ENCODE measurements at places on chromosomes 16 and 17. TPM values are rescaled to one million over a fixed set of nuclear protein-coding genes. Genes with fewer than 3 reads are reported as not detected.

DNA sequence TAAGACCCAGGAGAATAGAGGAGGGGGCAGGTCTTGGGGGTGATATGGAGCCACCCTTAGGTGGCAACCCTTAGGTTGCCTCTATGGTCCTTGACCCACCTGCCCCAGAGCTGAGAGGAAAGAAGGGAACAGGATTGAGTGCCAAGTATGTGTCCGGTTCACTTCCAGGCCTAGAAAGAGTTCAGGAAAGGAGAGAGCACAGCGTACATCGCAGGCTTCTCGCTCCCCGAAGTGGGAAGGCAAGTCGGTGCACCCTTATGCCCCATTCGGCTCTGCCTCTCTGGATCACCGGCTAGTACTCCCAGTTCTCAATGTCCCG lies 631 bp downstream of the SP6 start:
- no peak for DNase-seq

DNA sequence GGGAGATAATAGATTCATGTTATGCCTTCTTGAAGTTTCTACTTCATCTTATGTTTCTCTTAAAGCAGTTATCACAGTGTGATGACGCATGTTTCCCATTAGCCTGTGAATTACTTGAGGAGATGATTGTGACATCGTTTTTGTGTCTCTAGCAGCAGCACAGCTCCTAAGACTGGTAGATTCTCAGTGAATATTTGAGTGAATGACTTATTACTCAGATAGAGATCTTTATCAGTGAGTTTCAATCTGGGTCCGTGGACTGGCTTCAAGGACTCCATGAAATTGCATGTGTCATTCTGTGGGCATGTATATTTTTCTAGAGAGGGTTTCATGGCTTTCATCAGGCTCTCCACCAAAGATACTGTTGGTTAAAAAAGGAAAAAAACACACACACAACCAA lies 29.9 kb downstream of the YPEL2 start:
- no peak for DNase-seq

- DNase-seq: no peak
These were observed 1.8 kb upstream of the ADAT1 start for GRCh38 chr16:75624921-75625334.

GRCh38 chr17:78759969-78760352 lies 22.1 kb downstream of the CYTH1 start:
- DNase-seq: no peak

DNA sequence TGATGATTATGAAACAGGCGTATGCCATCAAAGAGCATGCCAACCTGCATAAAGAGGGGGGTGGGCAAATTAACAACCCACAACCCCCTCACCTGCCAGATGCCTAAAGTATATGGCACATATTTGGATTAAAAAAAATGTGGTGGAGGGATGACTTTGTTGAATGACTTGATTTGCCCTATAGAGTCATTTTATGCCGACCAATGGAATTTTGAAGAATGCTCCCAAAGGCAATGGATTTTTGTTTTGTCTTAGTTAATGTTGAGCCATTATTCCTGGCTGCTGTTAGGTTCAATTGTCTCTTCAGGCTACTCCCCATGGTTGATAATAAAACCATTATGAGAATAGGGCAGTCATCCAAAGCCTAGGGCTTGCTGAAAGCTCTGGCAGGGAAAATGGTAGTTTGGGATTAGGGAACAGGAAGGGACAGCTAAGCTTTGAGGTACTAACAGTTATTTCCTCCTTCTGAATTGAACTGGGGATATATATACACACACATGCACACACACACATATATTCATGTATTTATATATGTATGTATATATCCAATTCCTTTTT lies 5.8 kb upstream of the CHCT1 start:
- DNase-seq: no peak

DNA sequence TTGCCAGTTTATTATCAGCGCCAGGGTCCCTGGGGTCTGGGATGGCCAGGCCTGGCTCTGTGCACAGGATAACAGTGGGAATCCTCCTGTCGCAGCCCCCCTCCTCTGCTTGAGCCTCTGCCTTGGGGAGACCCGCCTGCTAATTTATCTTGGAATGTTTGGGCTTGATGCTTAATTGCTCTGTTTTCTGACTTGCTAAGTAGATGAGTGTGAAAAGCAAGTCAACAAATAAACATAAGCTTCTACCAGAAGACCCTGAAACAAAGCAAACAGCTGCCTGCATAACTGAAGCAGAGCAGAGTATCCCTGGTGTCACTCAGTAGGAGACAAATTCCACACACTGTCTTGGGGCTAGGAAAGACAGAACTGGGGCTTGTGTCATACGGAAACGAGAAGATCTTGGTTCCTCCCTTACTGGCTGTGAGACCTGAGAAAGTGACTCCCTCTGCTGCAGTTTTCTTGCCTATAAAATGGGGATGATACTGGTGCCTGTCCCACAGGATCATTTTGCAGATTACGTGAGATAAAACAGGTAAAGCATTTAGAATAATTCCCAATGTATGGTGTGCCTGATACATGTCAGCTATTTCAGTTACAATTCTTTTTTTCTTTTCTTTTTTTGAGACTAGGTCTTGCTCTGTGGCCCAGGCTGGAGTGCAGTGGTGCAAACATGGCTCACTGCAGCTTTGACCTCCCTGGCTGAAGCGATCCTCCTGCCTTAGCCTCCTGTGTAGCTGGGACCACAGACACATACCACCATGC lies 44.8 kb upstream of the IRX3 start:
- no peak for DNase-seq

DNA sequence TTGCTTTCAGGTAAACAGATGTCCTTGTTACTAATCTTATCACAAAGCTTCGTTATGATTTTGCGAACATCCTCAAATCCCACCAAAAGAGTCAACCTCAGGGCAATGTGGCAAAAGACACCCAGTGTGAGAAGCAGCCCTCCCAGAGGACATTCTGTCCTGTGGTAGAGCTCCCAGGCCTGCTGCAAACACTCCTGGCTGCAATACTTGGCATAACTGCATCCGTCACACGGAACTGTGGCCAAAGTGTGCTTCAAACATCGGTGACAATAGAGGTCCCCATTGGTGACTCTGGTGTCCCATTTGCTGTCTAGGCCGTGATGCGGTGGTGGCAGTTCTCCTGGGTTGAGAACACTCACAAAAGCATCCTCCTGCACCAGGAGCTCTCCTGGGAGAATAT lies 29.5 kb downstream of the SMYD4 start:
- no peak for DNase-seq

DNA sequence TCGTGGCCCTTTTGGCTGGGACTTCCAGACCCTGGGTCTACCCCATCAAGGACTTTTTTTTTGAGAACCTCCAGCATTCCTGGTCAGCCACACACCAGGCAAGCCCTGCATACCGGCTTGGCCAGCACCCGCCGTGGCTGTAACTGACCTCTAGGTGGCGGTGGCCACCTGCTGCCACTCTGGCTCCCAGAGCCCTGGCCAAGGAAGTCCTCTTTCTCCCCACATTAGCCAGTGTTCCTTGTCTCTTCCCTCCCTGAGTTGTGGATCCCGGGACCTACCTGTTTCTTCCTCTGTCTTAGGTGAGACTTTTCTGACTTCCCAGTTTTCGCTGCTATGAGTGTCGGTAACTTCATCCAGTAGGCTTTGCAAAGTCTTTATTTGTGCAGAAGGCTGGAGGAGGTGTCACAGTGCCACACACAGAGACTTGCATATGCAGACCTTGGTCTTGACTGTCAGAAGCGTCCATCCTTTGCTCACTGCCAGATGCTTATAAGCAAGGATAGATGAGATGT lies 348.3 kb downstream of the CPPED1 start:
- peak; percentile 38 for DNase-seq

GRCh38 chr17:42422958-42423712 lies at the start of gene CAVIN1:
Gene CAVIN1, minus strand, starts transcription at chr17:42423256. Its CDS starts 159 bp downstream, at chr17:42423097.
- DNase-seq: peak; percentile 21

DNA sequence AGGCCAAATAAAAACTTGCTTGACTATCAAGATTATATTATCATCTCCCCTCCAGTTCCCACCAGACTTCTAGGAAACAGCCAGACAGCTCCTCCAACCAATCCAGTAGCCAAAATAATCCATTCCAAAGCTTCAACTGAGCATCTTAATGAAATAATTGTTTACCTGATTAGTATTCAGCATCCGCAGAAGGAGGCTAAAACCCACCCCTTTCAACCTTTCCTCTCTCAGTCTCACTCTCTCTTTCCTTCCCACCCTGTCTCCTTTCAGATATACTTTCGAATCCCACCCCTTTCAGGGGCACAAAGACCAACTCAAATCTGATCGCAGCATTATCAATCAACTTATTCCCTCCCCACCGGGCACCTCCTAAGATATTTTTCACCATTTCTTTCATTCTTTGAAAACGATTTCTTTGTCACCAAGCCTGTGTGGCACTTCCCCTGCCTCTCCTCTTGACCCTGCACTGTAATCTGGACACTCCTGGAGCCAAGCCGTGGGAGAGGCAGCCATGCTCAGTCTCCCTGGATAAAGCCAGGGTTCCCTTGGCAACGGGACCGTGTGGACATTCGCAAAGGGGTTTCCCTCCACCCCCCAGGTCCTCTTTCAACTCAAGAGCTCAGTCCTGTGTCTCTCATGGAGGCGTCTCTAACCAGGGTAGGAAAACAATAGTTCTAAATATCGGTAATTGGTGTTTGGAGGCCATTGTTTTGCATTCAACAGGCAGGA lies at the start of gene ANKFN1:
ANKFN1 (plus strand) TSS at position 602 of the 729 bp plus-strand sequence. CDS start 59,193 bp downstream, outside the sequence.
- DNase-seq: no peak

TEX19 gene
- total RNA-seq: not detected

HSD11B2 gene
- not detected for total RNA-seq

AIPL1 gene
- total RNA-seq: not detected
